ENCODE measurements at places on chromosomes 5 and 9. TPM values are rescaled to one million over a fixed set of nuclear protein-coding genes. Genes with fewer than 3 reads are reported as not detected.

The CERCAM gene
- total RNA-seq = 195 TPM

The SLCO6A1 gene
- not detected for total RNA-seq

The INSL6 gene
- not detected for total RNA-seq

The SLC25A48 gene
- not detected for total RNA-seq

The LCN15 gene
- total RNA-seq = not detected

The LIX1 gene
- not detected for total RNA-seq

The STKLD1 gene
- total RNA-seq = 1.2 TPM

The CCDC171 gene
- total RNA-seq = 5.8 TPM

The SLC46A2 gene
- under 0.01 TPM for total RNA-seq

The ARID3C gene
- total RNA-seq = not detected

The BAAT gene
- total RNA-seq = under 0.01 TPM

The FRMPD1 gene
- not detected for total RNA-seq

The CANX gene
- total RNA-seq = 689 TPM

The FYB1 gene
- total RNA-seq = under 0.01 TPM

The SURF6 gene
- total RNA-seq = 7.6 TPM

The ELAVL2 gene
- total RNA-seq = 0.36 TPM

Measured in osteoblast (primary cell).